Stimulated activated CD8-positive, alpha-beta memory T cell treated with anti-CD3 and anti-CD28 coated beads, Interleukin-4, amount 100 ng/mL, for 1 hour (primary cell): ENCODE measurements at places on chromosomes 13 and 19.

GRCh38 chr19:38216785-38217641, 7.0 kb downstream of the DPF1 start:
- no peak for DNase-seq

GRCh38 chr13:88544836-88545235, 873.7 kb downstream of the SLITRK5 start:
- DNase-seq: no peak

DNA sequence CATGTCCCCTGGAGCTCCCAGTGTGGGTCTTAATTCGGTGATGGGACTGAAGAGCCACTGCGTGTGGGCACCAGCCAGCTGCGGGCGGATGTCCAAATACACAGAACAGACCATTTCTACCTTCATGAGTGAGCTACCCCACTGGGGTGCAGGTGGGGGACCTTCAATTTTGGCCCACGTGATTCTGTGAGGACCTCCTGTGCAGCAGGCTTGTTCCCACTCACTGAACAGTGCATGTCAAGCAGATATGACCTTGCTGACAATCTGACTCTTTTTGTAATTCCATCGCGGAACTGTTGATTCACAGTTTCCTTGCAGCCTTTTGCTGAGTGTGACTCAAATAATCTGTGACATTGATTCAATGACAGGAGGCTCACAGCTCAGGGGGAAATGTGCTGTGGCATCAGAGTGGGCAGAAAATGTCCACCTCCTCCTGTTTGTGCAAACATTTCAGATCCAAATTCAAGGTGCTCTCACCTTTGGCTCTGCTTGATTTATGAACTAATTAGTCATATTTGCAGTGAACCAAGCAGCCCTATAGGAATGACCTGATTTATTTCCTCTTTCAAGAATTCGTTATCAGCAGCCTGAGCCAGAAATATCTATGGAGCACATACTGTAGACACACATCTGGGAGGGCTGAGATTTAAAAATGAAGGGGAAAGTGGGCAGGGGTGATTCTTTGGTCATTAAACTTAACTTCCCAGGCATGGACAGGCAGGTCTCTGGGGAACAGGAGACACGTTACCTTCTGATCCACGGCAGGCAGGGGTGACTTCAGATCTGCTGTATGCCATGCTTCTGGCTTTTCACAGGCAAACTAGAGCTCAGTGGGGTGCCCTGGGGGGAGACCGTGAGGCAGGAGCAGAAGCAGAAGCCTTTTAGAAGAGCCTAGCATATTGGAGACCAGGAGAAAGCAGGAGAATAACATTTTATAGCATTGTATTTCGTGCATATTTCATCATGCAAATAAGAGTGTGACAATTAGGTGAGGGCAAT, 170.0 kb upstream of the KL start:
- no peak for DNase-seq

DNA sequence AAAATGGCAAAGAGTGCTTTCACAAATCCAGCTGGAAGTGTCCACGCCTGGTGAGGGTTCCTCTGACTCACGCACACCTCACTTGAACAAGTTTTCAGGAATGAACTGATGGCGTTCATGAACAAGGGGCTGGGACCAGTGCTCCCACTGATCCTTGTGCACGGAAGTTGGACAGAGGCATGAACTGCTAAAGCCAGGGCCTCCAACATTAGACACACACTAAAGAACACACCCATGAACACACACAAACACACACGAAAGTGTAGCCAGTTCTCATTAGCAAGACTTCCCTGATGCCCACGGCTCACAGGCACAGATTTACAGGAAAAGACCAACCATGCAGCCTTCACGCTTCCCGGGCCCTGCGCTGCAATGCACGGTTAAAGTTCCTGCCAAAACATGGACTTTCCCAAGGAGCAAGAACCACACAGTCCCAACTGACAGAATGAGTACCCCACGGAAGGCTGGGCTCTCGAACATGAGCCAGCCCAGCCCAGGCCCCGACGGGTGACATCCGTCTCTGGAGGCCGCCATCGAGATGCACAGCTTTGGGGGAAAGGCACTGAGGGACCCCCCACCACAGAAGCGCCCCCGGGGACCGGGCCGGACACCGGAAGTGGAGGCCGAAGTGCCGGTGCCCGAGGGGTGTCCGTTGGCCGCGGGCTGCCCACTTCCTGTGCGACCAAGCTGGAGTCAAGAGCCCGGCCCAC, 808 bp downstream of the DNMT1 start:
- no peak for DNase-seq

DNA sequence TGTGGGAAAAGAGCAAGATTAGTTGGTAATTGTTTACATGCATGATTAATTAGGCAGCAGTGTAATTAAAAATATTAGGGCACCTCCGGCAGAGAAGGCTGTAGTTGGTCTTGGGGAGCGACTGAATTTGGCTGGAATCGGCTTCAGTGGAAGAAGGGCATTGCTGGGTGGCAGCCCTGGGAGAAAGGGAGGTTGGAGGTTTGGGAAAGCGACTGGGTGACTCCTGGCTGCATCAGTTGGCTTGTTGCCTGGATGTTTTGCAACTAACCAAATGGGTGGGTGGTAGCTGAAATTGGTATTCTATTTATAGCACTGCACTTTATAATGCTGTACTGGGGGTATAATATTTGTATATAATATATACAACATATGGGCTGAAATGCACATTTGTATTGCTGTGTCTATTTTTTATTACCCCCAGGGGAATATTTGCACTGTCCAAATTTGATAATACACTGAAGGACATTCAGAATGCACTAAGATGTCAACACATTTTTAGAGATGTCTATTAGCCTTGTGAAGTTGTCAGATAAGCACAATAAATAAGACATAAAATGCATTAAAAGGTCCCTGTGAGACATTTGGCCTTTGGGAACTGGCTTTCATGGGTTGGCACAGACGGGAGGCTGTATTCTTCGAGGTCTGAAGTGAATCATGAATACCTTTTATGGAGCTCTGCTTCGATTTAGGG, 1.7 kb downstream of the B3GLCT start:
- no peak for DNase-seq

DNA sequence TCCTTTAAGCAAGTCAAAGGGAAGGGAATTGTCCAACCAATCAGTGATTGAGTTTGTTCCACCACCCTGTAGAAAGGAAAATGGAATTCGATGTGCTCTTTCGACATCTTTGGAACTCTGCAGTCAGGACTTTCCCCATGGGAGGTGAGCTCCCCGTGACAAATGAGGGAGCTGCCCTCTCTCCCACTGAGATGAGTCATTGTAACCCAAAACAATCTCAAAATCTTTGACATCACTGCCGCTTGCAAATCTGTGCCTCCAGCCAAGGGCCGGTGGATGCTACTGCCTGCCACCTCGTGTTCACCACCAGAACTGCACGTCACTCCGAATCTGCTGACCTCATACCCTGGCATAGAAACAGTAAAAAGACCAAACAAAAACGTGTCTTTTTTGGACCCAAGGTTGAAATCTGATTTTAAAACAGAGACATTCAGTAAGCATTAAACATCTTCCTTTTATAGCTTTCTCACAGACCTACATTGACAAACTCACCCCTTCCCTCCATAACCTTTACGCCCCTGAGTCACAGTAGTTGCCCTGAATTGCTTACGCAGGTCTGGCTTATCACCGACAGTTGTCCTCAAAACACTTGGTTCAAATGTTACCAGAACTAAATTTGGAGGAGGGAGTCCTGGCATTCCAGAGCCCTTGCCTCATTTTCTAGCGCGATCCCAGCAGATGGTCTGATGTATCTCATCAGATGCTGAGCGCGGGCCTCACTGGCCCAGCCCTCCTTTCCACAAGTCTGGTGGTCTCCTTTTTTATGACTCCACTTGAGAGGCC, 105.2 kb downstream of the COL4A2 start:
- no peak for DNase-seq

DNA sequence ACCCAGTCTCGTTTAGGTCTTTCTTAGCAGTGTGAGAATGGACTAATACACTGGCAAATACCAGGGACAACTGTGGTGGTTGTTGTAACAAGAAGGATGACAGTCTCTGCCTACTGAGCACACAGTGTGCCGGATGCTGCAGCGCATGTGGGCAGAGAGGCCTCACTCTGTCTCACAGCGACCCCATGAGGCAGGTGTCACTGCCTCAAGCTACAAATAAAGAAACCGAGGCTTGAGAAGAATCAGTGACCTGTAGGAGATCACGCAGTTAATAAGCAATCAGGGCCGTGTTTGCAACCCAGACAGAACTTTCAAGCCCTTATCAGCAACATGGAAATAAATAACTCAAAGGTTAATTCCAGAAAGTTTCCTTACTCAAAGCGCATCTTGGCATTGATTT, 40.5 kb upstream of the GAS6 start:
- DNase-seq: no peak

GRCh38 chr13:50126263-50126992, 111.2 kb downstream of the KCNRG start:
- no peak for DNase-seq

- DNase-seq: no peak
These were observed 774 bp downstream of the GGN start for GRCh38 chr19:38386971-38387549.

GRCh38 chr13:39379118-39379517, 223.9 kb downstream of the LHFPL6 start:
- DNase-seq: no peak

GRCh38 chr19:44726465-44726864, 22.0 kb upstream of the BCL3 start:
- no peak for DNase-seq

DNA sequence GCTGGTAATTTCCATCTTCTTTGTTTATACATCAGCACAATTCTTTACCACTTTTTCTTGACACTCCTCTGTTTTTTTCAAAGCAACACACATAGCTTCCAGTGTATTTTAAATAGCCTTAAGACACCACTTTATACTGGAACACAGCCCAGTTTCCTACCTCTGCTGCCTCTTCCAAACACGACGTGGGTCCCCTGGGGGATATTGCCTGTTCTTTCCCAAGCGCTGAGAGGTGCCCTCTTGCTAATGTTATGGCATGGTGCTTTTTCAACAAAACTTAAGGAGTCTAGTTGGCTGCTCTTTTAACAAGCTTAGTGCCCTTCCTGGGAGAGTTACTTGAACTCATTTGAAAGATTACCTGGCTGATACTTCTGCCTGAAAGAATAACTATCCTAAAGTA, 112.7 kb downstream of the OLFM4 start:
- DNase-seq: no peak

GRCh38 chr19:13906521-13906904, 512 bp downstream of the CC2D1A start:
- DNase-seq: no peak

GRCh38 chr19:38666663-38667511, 19.4 kb downstream of the ACTN4 start:
- DNase-seq: no peak

DNA sequence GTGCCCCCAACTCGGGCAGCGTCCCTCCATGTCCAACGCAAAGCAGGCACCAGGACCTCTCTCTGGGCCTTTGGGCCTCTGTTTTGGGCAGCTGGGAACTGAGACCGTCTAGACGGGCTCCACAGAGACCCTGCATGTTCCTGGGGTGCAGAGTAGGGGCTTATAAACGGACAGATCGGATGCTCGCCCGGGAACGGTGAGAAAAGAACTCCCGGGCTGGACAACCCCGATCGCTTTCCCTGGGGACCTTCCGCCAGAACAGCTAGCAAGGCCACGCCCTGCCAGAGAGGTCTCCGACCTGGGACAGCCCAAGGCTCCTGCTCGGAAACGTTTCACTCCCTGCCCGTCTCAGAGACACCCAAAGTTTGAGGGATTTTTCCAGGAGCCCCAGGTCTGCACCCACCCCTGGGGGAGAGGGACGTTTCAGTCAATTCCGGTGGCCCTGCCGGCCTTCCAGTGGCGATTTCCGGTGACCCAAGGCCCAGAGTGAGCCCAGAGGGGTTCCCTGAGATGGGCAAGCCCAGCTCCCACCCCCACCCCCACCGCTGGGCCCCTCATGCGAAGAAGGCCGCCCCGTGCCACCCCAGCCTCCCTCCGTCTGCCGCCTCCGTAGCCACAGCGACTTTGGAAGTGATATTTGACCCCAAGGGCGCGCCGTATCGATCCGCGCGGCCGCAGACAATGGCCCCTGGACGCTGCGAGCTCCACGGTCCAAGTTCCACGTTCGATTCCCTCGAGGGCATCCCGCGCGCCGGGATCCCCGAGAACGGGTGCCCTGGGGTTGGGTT, 1.7 kb downstream of the NR2F6 start:
- no peak for DNase-seq

DNA sequence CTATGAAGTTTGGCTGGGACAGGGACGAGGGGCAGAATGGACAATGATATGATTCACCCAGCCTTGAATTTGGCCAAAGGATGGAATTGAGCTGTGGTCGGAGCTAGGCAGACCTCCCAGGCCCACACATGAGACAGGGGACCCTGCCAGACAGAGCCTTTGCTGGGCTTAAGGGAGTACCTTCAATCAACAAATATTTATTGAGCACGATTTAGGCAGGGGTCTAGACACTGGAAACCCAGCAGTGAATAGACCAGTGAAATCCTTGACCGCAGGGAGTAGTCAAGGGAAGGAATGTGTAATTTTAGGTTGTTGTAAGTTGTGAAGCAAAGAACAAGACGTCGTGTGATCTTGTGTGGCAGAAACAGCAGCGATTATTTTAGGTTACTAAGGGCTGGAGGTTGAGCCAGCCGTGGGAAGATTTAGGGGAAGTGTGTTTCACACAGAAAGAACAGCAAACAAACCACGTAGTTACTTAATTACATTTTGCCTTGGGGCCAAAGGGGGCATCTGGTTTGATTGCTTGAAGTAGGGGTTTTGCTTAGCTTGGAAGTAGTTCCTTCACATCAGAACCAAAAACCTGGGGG, 16.9 kb upstream of the AP1M2 start:
- DNase-seq: no peak

DNA sequence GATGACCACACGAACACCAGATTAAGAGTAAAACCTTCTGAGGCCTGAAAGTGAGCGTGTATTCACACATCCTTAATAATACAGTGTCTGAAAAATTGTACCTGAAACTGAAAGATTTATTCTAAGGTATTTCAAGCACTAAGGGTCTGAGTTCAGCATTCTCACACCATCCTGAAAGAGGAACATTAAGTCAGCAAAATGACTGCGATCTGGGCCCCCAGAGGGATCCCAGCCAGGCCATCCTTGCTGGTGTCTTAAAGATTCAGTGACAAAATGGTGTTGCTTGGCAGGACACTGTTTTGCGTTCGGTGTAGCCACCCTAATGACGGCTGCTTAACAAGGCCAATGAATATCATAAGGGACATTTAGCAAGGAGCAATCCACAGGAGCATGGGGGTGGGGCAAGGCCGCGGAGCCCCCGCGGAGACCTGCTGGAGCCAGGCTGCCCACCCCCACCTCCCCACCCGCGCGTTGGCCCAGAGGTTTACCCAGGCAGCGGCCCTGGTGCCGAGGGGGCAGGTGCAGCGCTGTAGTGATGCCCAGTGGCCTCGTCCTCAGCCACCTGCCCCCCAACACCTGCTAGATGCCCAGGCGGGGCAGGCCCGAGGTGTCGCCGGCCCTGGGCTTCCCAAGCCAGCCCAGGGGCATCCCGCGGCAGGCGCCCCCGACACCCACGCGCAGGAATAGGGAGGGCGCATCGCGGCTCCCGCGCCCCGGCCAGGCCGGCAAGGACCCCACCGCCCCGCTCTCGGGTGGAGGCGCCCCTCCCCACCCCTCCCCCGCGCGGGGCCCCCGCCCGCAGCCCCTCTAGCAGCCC, 742 bp downstream of the NALCN start:
- DNase-seq: no peak
